MG63 (cell line): ENCODE measurements at places on chromosomes 13 and 19. TPM values are rescaled to one million over a fixed set of nuclear protein-coding genes. Genes with fewer than 3 reads are reported as not detected.
A peak's percentile ranks its signal among the peaks of the same experiment; 100 is the strongest.

DNA sequence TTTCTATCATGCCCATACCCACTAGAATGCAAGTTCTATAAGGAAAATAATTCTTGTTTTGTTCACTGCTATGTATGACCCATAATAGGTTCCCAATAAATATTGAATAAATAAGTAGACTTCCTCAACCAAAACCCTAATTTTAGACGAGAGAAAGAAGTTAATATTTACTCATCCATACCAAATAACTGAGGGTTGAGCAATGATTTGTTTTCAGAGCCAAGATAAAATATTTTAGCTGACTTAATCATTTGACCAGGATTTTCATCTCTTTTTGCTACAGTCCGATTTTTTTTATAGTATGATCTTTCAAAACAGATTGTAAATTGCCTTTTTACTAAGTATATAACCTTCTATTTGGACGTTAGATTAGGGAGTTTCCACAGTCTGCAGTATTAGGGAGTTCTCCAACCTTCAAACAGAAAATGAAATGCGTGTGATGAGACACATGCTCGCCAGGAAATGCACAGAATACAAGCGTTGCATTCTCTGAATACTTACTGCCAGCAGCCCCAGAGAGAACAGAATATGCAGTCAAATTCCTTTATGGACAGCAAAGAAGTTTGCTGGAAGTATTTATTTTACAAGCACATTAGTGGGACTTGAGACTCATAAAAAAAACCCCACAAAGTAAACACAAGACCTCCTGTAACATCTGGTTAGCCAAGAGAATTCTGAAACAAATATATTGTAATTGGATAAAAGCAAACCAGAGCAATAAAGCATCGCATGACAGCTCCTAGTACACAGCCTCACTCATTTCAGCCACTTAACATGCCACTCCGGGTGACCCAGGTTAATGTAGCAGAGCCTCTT, 230.0 kb downstream of the MYO16 start:
- DNase-seq: peak; percentile 70

DNA sequence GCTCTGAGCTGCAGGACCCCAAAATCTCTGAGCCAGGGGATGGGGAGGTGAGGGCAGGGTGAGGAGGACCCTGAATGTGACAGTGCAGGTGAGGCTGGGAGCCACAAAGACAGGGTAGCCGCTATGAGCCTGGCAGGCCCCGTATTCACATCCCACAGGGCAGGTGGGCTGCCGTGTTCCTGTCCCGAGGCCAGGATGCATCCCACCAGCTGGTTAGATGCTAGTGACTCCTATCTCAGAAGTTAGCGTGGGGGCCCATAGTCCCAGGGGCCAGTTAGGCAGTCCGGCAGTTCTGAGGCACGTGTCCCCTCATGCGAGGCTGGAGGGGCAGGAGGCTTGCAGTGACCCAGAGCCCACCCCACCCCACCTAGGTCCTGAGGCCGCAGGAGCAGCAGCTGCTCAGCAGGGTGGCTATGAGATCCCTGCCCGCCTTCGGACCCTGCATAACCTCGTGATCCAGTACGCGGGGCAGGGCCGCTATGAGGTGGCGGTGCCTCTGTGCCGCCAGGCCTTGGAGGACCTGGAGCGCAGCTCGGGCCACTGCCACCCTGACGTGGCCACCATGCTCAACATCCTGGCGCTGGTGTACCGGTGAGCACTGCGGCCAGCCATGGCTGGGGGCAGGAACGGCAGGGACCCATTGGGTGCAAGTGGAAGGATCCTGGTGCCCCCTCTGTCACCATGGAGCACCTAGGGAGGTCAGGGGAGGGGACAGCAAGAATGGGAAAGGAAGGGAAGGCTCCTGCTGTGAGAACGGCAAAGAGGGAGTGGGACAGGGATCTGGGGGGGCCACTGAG, 7.2 kb downstream of the KLC3 start:
- no peak for DNase-seq

Gene ZNF665
- not detected in 2 replicates for total RNA-seq

DNA sequence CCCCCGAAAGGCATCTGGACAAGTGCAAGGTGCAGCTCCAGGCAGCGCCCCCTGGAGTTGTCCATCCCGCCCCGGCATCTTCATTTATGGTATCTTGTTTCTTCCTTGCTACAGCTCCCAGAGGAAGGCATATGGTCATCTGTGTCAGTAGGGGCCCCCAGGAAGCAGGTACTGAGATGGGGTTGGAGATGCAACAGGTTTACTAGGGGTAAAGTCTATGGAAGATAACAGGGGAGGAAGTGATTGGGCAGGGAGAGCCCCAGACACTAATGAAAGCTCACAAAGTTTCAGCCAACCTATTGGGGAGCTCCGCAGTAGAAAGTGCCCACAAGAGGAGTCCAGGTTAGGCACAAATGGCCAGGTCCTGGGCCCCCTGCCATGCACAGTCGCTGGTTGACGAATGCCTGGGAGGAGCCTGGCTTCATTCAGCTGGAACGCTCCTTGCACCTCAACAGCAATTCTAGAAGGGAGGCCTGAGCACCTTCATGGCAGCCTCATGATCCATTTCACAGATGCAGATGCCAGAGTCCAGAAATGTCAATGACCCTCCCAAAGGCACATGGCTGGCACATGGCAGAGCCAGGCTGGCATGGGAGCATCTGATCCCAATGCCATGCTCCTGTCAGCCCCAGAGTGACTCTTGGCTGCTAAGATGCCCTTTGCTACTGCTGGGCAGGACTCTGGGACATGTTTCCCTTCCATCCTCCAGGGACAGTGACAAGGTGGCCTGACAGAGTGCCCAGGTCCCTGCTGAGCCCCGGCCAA, 23.8 kb upstream of the PEPD start:
- DNase-seq: no peak

Gene CFAP97D2
- total RNA-seq: not detected in 2 replicates

Gene MARK4
- total RNA-seq: 10.1 and 12.0 TPM in 2 replicates

Gene LGI4
- total RNA-seq: 0.76 TPM in 1 of 2 replicates, not detected in the other
